ENCODE measurements at places on chromosomes 3 and 15.

- no peak for DNase-seq
Observed at GRCh38 chr3:70471464-70472342, 159.3 kb upstream of the MDFIC2 start.

DNA sequence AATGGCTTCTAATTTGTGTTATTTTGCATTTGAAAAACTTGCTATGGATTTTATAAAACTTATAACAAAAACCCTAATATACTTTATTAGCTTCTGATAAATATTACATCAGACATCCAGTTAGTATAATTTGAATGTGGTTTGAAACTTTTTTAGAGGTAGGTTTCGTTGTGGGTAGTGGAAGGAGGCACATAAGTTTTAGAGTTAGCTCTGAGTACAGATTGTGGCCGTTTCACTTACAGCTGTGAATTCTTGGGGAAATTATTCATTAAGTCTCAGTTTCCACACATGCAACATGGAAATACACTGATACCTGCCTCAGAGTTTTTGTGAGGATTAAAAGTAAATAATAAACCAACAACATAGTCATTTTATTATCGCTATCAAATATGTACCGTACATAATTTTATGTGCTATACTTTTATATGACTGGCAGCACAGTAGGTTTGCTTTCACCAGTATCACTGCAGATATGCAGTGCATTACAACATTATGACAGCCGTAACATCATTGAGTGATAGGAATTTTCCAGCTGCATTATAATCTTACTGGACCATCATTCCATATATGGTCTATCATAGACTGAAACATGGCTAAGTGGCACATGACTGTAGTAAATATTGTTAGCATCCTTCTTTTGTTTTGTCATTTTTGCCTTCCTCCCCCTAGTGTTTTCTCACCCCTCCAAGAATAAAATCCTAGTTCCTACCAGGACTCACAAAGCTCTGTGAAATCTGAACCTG lies 175.6 kb downstream of the AKAP13 start:
- DNase-seq: no peak

DNA sequence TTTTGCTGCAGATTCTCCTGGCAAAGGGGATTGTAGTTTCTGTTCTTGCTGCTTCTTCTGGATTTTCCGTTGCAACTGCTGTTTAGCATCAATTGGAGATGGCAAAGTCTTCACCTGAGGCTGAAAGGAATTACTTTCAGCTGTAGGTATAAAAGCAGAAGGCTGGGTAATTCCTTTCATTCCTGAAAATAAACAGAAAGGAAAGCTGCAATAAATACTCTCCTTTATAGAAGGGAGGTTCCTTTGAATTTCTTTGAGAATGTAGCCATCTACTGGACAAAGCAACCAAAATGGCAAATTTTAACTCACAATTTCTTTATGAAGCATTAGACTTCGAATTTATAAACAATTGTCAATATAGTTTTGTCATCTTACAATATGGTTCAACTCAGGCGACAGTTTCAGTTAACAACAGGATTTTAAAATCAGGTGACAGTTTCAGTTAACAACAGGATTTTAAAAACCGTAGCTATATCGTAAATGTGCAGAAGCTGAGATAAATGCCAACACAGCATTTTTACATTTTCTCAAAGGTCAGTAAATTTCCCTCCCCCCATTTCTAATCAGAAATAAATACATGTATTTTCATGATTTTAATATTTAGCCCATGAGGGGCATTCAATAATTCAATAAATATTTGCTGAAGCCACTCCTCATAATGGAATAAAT lies 104.9 kb upstream of the NEDD4 start:
- no peak for DNase-seq

DNA sequence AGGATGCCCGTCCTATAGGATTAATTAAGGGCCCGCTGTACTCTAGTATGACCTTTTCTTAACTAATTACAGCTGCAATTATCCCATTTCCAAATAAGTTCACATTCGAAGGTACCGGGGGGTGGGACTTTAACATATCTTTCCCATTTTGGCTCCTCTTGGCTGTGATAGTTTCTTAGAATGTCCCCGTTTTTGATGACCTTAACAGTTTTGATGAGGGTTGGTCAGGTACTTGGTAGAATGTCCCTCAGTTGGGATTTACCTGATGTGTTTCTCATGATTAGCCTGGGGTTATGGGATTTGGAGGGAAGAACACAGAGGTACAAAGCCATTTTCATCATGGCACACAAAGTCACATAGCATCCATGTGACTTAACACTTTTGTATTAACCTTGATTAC lies 18.2 kb downstream of the RTP1 start:
- DNase-seq: no peak

- DNase-seq: no peak
Observed at GRCh38 chr3:169146179-169146665, 517.3 kb downstream of the MECOM start.

DNA sequence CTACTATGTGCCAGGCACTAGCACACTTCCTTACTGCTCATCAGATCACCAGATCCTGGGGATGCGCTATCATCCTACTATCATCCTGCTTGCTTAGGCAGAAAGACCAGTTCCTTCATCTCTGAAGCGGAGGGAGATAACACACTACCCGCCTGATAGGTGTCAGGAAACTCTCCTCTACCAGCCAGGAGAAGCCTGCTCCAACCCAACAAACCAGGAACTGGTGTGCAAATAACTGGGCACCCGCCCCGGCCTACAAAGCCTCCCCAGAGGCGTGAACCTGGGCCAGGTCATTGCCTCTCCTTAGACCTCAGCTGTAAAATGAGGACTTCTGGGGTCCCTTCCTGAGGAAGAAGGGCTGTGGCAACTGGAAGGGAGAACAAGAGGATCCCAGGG lies 61.5 kb downstream of the HOMER2 start:
- DNase-seq: no peak

DNA sequence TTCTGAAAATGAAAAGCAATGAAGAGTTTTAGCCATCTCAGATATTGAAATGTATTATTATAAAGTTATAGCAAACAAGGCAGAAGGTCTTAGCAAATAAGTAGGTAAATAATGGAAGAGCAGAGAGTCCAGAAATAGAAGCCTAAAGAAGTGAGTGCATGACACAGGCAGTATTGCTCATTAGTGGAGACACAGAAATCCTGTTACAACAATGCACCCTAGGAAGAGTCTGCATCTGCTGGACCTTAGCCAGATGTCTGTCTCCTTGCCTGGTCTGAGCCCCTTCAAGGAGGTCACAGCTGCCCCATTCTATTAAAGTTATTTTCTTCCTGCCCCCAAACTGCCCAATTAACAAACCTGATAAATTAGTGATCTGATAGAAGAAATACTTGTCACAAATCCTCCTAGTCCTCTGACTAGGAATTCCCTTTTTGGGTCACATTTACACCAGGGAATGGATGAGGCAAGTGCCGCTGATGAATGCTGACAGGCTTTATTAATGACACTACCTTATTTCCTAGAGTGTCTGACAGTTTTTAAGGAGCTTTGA lies 51.9 kb downstream of the HOMER2 start:
- no peak for DNase-seq
